Activated T-cell treated with anti-CD3 and anti-CD28 coated beads, Interleukin-2, amount 50 U/mL, for 48 hours (primary cell): ENCODE measurements at places on chromosomes 7 and 10.
A peak's percentile ranks its signal among the peaks of the same experiment; 100 is the strongest.

DNA sequence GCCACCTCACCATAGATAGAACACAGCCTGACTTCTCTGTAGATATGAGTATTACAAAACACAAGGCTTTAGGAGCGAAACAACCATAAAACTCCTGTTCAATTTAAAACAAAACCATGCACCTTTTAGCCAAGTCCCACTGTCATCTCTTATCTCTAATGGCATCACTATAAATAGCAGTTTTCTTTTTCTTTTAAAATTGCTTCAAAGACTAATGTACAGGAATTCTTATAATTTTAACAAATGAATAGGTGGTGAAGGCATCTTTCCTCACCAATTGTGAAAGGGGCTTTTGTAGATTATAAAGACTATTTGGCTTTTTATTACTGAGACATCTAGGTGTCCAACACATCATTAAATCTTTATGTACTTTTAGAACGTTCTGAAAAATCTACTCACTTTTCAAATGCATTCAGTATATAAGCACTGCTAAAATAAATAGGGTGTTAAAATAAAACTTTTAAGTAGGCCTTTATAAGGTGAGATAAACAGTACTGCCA lies 205.7 kb upstream of the GRM3 start:
- no peak for DNase-seq

DNA sequence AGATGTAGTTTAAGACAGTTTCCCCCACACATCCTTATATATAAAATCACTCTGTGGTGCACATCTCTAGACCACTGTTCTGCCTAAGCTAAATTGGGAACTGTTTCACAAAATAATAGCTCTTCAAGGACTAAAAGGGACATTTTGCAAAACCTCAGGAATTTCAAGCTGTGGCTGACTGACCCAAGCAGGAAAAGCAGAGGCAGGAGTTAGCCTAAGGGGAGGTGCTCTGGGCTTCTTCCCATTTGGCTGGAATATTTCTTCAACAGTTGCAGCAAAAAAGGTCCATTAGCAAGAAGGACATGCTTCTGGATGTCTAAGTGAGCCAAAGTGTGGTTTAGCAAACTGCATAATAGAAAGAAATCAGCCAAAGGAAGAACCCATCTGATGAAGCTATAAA lies 551.2 kb upstream of the ANKRD30A start:
- no peak for DNase-seq

GRCh38 chr10:117662126-117662525 lies 119.6 kb downstream of the EMX2 start:
- no peak for DNase-seq

DNA sequence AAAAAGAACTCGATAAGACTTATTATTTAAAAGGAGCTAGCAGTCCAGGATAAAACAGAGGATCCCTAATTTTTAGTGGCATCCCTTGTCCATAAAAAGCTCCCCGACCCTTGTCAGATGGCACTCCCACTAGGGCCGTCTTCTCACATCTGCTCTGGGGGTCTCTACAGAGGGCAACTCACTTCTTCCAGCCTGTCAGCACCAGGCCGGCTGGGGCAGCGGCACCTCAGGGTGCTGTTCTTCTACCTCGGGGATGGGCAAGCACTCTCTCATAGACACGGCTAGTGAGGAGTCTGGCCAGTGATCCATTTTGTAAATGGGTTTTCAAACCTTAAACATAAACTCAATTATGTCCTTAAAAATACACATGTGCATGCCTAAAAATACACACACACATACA lies 134.7 kb downstream of the PRPF18 start:
- no peak for DNase-seq

GRCh38 chr10:79159141-79159651 lies 90.4 kb downstream of the ZMIZ1 start:
- no peak for DNase-seq

DNA sequence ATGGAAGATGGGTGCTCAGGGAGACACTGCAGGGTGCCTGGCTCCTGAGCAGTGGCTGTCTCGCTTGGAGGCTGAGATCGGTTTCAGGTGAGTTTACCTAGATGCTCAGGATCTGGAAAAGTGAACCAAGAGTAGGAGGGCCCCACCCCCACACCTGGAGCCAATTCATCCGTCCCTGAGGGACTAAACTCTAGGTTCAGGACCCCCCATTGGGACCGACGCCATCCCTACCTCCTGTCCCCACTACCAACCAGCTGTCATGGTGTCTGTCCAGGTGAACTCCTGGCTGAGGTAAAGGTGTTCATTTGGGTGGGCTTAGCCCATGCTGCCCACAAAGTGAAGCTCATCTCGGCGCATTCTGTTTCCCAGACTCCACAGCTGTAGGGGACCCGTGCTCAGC lies 174.6 kb upstream of the PLPP4 start:
- no peak for DNase-seq

DNA sequence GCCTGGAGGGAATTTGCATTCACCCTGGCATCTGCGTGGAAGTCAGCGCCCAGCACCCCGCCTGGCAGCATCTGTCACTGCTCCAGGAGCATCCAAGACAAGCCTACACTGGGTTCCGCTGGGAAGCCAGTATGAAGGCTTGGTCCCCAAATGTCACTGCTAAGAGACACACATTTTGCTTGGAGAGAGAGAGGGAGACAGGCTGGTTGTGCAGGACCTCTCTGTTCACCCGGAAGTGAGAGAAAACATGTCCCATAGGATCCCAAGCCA lies 119.5 kb downstream of the SEC23IP start:
- no peak for DNase-seq

GRCh38 chr7:110187877-110188554 lies 902.9 kb upstream of the LRRN3 start:
- DNase-seq = no peak

GRCh38 chr10:67934336-67934735 lies 49.9 kb downstream of the SIRT1 start:
- no peak for DNase-seq

DNA sequence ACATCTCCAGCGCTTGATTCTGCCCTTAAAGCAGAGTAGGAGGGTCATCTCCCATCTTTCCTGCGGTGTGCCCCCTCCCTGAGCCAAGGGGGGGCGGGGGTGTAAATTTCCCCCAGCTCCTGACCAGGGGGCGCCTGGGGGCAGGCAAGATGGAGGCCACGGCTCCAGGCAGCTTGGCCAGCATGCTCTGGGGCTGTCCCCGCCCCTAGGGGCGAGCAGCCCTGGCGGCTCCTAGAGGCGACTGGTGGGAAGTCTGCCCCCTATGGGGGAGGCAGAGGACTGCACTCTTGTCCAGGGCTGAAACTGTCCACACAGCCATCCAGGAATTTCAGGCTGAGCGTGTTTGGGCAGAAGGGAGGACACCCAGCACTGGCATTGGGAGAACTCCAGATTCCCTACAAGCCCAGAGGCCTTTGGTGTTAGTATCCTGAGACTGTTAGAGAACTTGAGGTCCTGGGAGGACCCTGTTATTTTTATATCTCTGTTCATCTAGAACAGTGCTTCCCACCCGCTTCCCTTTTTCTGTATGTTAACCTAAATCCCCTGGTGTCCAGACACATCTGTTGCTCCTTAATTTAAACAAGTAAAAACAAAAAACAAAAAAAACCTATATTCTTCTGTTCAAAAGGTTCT lies 4.6 kb downstream of the STRA8 start:
- DNase-seq = peak; percentile 41

GRCh38 chr7:107867858-107868466 lies 23.0 kb upstream of the DLD start:
- no peak for DNase-seq

GRCh38 chr10:58143944-58144343 lies 123.8 kb downstream of the IPMK start:
- no peak for DNase-seq

GRCh38 chr7:94135180-94135579 lies 131.0 kb upstream of the BET1 start:
- DNase-seq = no peak

- DNase-seq = no peak
These were observed 190.8 kb downstream of the MLLT10 start for GRCh38 chr10:21724687-21725367.

DNA sequence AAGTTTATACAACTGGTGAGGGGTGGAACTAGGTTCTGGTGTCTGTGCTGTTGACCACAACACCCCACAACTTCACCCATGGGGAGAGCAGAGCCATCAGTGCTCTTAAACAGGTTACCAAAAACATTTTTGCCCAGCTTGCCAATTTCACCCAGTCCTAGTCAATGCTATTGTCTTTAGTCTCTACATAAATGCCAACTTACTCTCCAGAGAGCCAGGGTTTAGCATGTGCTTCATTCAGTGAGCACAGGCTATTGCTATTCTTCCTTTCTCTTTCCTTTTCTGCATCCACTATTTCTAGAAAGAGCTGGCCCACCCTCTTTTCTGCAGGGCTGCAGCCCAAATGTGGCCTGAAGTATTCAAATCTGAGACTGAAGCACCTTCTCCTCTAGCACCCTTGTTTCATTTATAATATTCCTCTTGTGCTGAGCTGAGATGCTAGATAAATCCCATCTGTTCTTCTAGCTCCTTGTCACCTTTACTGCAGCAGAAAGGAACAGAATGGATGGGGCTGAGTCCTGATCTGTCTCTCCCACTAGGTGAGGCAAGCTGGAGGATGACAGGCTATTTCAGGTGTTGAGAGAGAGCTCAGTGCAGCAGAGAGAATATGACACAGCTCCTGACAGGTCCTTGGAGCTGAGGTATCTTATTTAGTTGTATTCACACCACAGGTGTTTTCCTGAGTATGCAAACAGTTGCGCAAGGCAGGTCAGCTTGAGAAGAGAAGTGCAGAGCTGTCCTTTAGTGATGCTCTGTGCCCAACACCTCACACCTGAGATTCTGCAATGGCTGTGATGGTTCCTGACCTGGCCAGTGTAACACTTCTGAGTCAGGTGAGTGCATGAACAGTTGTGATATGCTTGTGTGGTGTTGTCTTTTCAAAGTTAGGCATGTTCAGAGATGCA lies 819.2 kb downstream of the CCSER2 start:
- no peak for DNase-seq

GRCh38 chr10:104359811-104360210 lies 6.2 kb downstream of the CFAP58 start:
- no peak for DNase-seq

- DNase-seq = no peak
These were observed 6.5 kb downstream of the CHAT start for GRCh38 chr10:49620286-49620810.

DNA sequence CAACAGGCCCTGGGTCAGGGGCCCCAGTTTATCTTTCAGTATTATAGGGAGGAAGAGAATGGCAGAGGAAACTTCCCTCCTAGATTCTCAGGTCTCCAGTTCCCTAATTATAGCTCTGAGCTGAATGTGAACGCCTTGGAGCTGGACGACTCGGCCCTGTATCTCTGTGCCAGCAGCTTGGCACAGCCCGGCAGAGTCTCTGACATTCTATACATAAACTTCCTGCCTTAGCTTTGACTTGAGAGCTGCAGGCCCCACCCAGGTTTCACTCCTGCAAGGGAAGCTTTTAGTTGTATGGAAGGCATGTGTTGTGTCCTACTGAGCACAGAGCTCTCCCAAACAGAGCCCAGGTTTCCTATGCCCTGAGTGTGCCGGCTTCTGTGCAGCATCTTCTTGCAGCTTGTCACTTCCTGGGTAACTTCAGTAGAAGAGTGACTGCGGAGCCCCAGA lies 205.6 kb upstream of the PRSS58 start:
- DNase-seq = peak; percentile 52

DNA sequence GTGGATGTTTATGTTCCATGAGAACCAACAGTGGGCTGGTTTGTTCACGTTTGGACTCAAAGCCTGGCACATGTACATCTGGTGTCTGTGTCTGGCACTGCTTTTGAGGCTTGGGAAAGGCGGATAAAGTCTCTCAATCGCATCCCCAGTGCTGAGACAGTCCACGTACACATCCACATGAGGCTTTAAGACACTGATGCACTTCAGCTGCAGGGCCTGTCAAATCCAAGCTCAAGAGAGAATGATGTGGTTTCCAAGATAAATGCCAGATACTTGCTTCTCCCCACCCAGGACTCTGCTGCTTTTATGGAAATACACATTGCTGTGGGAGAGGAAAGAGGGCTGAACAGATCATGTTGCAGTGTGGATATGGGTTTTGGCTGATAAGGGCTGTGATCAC lies 178.4 kb downstream of the ADARB2 start:
- no peak for DNase-seq

DNA sequence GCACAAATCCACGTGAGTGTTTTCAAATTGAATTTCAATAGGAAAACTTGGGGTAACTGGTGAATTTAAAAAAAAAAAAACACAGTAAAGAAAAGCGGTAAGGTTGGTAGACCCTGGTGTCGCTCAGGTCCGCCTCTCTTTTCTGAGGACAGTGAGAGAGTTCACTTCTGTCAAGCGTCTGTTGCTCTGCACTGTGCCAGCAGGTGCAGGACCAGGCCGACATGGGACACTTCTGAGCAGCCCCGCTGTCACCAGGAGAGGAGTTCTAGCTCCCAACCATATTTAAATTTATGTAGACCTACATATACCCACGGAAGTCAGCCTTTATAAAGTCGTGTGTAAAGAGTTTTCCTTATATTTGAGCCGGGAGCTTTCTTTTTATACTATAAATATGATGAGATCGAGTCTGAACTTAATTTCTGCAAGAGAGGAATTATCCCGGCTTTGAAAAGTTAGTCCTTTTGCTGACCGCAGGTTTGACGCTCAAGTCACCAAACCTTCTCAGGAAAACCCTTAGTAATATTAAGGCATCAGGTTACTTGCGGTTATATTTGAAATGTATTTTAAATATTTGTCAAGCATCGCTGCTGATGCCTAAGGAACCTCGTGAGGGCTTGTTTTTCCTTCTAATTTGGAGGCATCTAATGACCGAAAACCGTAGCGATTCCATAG lies 531 bp downstream of the IKZF1 start:
- no peak for DNase-seq

DNA sequence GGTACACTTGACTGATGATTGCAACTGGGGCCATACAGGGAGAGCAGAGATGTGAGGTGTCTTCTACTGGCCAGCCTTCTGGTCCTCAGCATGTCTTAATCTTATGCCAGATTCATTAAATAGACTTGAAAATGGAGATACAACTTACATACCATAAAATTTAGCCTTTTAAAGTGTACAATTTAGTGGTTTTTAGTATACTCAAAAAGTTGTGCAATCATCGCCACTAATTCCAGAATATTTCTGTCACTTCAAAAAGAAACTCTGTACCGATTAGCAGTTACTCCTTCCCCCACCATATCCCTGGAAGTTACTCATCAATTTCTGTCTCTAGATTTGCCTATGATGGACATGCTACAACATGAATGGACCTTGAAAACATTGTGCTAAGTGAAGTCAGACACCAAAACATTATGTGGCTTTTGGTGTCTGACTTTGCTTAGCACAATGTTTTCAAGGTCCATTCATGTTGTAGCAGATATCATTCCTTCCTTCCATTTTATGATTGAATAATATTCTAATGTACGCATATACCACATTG lies 53.0 kb downstream of the SH2D4B start:
- no peak for DNase-seq

DNA sequence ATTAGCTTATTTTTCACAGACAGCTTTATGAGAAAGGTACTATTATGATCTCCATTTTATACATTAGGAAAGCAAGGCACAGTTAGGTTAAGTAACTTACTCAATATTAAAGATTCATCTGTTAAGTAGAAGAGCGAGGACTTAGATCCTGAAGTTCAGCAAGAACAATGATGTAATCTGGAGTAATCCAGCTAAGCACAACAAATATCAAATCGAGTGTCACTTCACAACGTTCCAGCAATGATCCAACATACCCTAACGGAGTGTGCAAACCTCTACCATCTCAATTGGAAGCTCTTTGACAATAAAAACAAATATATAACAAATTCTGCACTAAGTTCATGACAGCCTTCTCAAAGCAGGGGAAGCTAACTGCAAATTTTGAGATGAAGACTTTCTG lies 121.3 kb downstream of the CALCR start:
- DNase-seq = no peak
